ENCODE measurements at places on chromosomes 1 and 21.

DNA sequence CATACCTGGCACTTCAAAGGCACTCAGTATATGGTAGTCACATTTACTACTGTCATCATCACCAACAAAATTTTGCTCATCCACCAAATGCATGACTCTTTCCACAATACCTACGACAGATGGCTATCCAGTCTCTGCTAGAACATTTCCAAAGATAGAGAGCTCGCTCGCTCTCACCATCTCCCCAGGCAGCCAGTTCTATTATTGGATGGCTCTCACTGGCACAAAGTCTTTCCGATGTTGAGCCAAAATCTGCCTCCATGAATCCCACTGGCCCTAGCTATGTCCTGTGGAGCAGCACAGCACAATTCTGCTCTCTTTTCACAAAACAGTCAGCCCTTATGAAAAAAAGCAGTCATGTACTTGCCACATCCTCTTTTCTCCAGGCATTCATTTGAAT is 102.1 kb downstream of the DAB1 start:
- DNase-seq: no peak

DNA sequence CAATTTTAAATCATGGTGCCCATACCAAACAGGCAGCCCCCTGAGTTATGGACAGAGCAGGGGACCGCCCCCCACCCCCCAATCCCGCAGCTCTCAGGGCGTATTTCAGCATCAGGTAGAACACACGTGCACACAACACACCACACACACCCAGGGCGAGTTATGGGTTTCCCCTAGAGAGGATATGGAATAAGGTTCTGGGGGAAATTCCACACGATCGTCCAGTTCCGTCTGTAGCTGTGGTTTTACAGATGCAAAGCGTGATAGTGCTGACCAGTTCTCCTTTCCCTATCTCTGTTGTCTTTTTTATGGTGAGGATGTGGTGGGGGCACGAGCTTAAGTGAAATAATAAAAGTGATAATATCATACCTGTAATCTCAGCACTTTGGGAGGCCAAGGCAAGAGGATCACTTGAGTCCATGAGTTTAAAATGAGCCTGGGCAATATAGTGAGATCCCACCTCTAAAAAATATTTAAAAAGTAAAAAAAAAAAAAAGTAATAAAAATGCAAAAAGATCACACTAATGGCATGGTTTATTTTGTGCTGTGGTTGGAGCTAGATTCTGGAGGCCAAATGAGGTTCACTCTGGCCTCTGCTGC is 25.1 kb downstream of the C2CD2 start:
- no peak for DNase-seq

- DNase-seq: no peak
Observed at GRCh38 chr1:20507248-20507563, 745 bp downstream of the MUL1 start.

- no peak for DNase-seq
Observed at GRCh38 chr1:30863858-30864604, 44.5 kb downstream of the SDC3 start.

DNA sequence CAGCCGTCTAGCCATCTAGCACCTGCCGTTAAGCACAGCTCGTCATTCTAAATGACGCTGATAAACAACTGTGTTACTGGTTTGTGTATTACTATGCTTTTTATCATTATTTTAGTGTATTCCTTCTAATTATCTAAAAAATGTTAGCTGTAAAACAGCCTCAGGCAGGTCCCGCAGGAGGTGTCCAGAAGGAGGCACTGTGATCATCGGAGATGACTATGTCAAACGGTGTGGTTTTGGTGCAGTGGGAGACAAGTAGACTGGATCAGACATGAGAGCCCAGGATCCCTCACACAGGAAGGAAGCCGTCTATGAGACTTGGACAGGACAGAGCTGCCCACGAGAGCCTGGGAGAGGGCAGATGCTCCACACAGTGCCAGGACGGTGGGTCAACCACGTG is 55.3 kb upstream of the COL6A1 start:
- no peak for DNase-seq

DNA sequence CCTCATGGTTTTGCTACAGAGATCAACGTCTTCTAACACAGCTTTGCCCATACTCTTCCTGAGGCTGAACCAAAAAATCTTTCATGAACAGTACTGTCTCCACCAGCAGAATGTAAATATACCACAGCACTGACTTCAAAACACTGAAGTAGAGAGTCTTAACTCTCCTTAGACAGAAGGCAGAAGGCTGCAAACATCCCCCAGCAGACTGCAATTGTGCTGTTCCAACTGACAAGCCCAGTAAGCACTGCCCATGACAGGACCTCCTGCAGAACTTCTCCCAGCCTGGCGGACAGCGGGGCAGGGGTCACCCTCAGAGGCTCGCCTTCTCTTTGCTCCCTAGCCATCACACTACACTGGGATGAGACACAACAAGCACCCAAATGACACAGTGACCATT is 218.7 kb downstream of the RERE start:
- DNase-seq: no peak

DNA sequence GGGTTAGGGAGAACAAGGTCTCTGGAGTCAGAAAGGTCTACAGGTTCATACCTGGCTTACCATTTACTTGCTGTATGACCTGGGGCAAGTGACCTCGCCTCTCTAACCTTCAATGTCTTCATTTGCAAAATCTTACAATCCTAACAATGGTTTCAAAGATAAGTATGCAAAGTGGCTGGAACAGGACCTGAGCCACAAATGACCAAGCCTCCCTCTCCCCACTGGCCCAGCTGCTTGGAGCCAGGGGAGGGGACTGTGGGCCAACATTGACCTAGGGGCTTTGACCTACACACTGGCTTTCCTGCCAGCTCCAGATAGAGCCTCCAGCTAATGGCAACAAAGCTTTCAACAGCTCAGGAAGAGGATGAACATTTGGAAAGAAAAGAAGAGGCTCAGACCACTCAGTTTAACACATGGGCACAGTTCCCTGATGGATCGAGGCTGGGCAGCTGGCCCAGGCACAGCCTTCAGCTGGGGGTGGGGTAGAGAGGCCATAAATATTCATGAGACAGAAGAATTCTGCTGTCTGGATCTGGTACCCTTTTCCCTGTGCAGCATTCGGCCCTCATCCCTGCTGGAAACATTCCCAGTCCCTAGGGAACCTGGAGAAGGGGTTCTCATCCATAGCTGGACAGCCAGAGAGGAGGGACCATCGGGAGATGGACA is 12.9 kb downstream of the PTAFR start:
- DNase-seq: no peak

GRCh38 chr1:206778031-206778430 is 5.7 kb upstream of the IL10 start:
- DNase-seq: no peak

- no peak for DNase-seq
Observed at GRCh38 chr1:225763716-225764548, 13.7 kb upstream of the SRP9 start.

DNA sequence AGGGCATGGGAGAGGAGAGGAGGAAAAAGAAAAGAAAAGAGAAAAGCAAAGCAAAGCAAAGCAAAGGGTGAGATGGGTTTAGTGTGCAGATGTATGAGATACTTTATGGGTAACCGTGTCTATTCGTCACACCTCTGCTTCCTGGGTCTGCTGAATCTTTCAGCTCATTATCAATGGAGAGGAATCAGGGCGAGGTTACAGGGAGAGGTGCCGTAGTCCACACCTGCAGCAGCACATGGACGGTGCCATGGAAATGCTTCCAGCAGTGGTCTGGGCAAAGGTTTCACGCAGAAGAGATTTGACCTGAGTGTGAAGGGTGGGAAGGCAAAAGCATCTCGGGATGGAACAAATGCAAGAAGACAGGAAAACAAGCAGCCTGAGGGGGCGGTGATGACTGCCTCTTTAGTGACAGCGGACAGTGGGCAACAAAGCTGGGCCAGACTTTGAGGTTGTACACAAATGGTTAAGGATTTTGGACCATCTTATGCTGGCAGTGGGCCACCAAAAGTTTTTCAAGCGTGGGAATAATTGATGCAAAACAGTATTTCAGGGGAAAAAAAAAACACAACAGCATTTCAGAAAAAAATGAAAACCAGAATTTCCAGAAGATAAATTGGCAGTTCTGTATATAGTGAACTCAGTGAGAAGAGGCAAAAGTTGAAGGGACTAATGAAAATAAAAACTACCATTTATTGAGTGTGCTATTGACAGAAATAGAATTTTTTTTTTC is 19.5 kb upstream of the SRP9 start:
- DNase-seq: no peak

DNA sequence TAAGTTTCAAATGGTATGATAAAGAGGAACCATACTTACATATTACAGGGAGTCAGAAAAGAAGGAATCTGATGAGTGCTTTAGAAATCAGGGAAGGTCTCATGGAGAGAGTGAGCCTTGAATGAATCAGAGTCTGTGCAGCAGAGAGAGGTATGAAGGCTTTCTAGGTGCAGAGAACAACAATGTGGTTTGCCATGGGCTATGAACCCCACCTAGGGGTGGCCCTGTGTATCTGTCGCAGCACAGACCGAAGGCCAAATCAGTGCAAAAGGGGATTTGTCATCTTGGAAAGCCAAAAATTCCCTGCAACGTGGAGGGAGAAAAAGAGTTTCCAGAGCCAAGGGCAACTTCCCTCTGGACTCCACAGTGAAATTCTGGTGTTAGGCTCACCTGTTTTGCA is 3.5 kb downstream of the PAPPA2 start:
- DNase-seq: no peak

GRCh38 chr1:12409681-12410080 is 179.9 kb downstream of the VPS13D start:
- DNase-seq: no peak

GRCh38 chr1:107782217-107782845 is 182.6 kb downstream of the VAV3 start:
- no peak for DNase-seq

- no peak for DNase-seq
Observed at GRCh38 chr1:199295107-199295506, 656.3 kb downstream of the PTPRC start.

- DNase-seq: peak; percentile 37
Observed at GRCh38 chr1:219304227-219305226, 130.8 kb downstream of the LYPLAL1 start.

DNA sequence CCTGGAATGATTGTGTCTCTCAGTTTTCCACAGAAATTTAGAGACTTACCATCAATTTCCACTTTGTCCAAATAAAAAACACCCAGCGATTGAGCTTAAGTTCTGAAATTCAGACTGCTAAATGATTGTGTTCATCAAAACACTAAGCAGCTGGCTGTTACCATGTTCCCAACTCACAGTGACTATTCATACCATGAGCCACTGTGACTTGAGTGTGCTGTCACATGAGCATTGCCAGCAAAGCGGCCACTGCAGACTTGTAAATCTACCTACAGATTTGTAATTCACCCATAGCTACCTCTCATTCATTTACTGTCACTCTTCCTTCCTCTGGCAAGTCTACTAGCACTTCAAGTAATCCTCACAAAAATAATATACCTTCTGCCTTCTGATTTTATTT is 17.2 kb upstream of the PRKAB2 start:
- no peak for DNase-seq

- DNase-seq: no peak
Observed at GRCh38 chr1:76374086-76374485, 299.5 kb downstream of the ST6GALNAC3 start.

DNA sequence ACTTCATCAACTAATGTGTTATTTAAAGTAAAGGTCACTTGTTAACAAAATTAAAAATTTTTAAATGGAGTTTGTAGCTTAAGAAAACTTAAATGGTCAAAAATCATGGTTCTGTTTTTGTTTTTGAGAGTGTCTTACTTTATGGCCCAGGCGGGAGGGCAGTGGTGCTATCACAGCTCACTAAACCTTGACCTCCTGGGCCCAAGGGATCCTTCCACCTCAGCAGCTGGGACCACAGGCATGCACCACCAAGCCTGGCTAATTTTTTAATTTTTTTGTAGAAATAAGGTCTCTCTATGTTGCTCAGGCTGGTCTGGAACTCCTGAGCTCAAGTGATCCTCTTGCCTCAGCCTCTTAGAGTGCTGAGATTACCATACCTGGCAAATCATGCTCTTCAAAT is 111.4 kb downstream of the MAST2 start:
- no peak for DNase-seq

- DNase-seq: no peak
Observed at GRCh38 chr1:222046684-222047263, 304.9 kb upstream of the DUSP10 start.

- no peak for DNase-seq
Observed at GRCh38 chr1:177978530-177978929, 8.7 kb upstream of the SEC16B start.

DNA sequence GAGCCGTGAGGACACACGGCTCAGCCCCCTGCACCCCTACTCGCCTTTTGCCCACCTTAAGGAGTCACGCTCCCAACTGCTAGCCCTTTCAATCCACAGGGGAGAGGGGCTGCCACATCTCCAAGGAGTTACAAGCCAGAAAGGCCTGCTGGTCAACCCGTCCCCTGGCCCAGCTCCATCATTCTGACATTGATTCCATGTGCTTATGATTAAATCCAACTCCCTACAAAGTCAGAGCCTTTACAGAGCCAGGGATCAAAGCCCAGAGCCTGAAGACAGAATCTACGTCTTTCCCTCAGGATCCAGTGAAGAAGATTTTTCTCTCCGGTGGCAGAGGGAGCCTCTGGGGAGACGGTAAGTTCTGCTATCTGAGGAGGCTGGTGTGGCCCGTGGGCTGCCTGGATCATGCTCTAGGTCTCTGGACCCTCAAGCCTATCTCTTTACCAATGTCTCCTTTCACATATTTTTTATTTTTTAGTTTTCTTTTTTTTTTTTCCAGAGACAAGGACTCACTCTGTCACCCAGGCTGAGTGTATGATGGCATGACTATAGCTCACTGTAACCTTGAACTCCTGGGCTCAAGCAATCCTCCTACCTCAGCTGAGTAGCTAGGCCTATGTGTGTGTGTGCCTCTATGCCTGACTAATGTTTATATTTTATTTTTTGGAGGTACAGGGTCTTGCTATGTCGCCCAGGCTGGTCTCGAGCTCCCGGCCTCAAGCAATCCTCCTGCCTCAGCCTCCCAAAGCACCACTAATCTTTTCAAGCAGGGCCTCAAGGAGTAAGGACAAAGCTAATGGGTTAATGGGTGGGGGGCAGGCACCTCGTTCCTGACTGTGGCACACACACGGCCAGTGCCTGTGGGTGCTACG is 61.3 kb downstream of the SLC66A1 start:
- no peak for DNase-seq

- DNase-seq: no peak
Observed at GRCh38 chr1:1954831-1955441, 35.9 kb upstream of the TMEM52 start.

GRCh38 chr21:44867999-44868700 is 5.3 kb downstream of the PTTG1IP start:
- DNase-seq: no peak

DNA sequence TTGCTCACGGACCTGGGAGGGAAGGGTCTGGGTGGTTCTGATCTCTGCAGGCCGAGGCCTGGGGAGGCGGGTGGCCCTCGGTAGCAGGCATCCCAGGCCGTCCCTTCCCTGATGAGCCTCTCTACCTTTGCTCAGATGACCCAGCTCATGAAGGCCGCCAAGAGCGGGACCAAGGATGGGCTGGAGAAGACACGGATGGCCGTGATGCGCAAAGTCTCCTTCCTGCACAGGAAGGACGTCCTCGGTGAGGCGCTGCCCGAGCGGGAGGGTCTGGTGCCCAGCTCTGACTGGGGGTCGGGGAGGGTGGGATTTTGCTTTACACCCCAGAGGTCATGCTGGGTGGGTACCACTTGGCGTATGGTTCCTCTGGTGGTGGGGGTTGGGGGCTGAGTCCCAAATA is 76.5 kb downstream of the ARHGEF10L start:
- no peak for DNase-seq
